ENCODE measurements at places on chromosomes 11 and 22. TPM values are rescaled to one million over a fixed set of nuclear protein-coding genes. Genes with fewer than 3 reads are reported as not detected.

UBASH3B gene
- 17.2 TPM for total RNA-seq

CREB3L1 gene
- total RNA-seq, result 4.5 TPM

EEF1G gene
- 1,316 TPM for total RNA-seq

SEC14L6 gene
- total RNA-seq, result 2.1 TPM

MMP8 gene
- total RNA-seq, result not detected

TEX54 gene
- not detected for total RNA-seq

FOSL1 gene
- 10.1 TPM for total RNA-seq

CCDC89 gene
- not detected for total RNA-seq

DNA sequence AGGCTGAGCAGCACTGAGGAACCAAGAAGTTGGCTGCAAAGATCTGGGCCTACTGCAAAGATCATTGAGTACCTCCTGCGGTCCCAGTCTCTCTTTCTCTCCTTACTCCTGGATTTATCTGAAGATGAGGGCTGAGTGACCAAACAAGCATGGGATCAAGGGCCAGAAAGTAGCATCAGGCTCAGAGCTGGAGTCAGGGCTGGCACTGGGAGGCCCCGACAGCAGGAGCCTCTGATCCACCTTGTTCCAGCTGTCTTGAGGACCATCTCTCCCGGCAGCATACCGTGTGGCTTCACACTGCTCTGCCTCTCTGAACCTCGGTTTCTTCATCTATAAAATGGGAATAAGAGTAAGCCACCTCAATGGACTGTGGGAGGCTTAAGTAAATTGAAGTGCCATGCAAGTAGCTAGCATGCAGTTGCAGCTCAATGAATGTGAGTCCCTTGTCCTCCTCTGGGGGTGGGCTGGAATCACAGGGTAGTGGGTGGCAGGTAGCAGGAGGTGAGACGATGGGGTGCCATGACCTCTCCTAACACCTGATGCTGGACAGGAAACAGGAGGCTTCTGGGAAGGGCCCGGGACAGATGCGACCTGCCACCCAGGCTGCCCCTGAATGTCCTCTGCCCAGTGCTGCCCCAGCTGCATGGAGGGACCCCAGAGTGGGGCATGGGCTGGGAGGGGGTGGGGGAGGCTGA is 52.5 kb upstream of the PRDM11 start:
- no peak overlapping the region for H3K27ac ChIP-seq
- no peak for DNase-seq
- no peaks in the 10 kb centered on the region for H3K27me3 ChIP-seq

DNA sequence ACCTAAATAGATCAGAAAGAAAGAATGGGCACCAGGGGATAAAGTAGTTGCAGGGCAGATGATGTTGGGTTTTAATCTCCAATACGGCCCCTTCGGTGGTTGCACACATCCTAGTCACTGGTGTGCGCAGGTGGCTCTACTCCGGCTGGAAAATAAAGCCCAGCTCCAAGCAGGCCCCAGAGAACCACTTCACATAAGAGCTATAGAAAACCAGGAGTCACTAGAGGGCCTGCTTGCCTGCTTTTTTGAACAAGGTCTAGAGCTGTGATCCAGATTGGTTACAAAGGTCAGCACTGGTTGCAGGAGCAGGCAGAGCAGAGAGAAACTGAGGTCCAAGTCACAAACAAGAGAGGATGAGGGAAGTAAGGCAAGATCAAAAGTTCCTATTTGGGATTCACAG is 41.5 kb upstream of the MS4A8 start:
- no peak overlapping the region for H3K27ac ChIP-seq
- H3K36me3 ChIP-seq, result no peaks in the 10 kb centered on the region
- H3K4me1 ChIP-seq, result no peaks in the 10 kb centered on the region

DNA sequence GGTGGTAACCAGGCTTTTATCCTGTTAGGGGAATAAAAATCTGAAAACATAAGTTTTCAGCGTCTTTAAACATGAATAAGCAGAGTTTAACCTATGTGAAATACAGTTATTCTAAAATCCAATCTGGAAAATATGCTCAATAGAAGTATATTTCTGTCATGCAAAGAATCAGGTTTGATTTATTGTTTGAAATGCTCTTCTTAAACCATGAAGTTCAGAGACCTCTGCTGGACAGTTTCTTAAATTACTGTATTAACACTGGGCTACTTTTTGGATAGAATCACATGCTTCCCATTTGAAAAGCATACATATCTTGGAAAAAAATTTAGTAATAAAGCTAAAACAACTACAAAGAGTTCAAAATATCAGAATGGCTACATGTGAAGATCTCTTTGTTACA is 25.4 kb downstream of the APIP start:
- no peaks in the 10 kb centered on the region for H3K36me3 ChIP-seq
- DNase-seq, result peak; percentile 53
- H3K4me1 ChIP-seq, result no peaks in the 10 kb centered on the region

DNA sequence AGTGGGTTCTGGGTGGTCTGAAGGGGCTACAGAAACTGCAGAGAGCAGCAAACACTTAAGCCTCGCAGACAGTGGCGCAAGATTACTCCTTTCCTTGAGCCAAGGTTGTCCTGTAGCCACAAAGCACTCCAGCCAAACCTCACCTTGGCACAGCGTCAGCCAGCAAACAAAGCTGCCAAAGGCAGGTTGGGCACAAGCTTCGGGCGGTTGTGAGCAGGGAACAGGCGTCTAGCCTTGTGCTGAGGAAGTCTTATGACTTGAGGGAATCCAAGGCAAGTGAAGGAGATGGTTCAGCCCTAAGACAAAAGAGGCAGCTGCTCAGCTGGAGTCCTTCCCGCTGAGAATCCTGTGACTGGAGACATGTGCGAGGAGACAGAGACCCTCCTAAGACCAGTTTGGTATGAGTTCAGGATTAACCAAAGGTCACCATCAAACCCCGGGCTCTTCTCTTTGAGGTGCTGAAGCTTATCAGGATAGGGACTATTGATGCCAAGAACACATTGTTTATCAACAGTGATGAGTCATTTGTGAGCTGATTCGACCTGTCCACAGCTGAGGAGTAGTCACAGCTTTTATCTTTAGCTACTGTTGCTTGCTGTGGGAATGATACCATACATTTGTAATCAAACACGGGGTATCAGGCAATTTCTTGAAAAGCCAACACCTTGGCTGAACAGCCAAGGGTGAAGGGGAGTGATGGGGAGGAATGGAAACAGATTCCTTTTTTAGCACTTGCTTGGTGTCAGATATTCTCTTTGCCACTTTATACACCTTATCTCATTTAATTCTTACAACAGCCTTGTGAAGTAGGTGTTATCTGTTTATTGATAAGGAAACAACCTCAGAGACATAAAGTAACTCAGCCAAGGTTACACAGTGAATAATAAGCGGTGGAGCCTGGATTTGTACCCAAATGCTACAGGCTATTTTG is 4.6 kb downstream of the ADM start:
- no peak overlapping the region for H3K4me3 ChIP-seq
- DNase-seq, result peak; percentile 32
- H3K27ac ChIP-seq, result no peak overlapping the region
- H3K4me1 ChIP-seq, result peaks cover 21% of the 10 kb centered on the region
- peaks cover 40% of the 10 kb centered on the region for H3K27me3 ChIP-seq
- H3K36me3 ChIP-seq, result no peaks in the 10 kb centered on the region

DNA sequence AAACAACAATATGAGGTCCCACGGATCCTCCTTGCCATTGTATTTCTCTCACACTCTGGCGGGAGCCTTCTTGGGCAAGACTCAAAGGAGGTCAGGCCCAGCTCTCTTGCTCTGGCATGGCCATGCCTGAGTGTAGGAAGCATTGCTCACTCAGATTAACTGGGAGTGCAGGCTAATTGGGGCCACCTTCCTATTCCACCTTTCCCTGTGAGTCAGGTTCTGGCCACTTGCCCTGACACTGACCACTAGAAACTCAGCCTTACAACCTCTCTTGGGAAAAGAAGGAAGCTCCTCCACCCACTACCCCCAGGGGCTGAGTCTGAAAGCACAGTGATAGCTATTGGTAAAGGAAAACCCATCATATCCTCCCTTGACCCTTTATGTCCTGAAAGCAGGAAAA is 121.8 kb upstream of the NTM start:
- no peaks in the 10 kb centered on the region for H3K27me3 ChIP-seq
- no peak for DNase-seq
- H3K36me3 ChIP-seq, result no peaks in the 10 kb centered on the region
- H3K27ac ChIP-seq, result no peak overlapping the region

- H3K27me3 ChIP-seq, result no peaks in the 10 kb centered on the region
- H3K27ac ChIP-seq, result no peak overlapping the region
- DNase-seq, result no peak
- H3K4me3 ChIP-seq, result no peak overlapping the region
- no peaks in the 10 kb centered on the region for H3K4me1 ChIP-seq
- H3K36me3 ChIP-seq, result no peaks in the 10 kb centered on the region
Observed at GRCh38 chr11:107041088-107041444, 22.8 kb upstream of the GUCY1A2 start.

- H3K36me3 ChIP-seq, result no peaks in the 10 kb centered on the region
- peak overlapping the region; percentile 70 for H3K27ac ChIP-seq
- H3K27me3 ChIP-seq, result no peaks in the 10 kb centered on the region
- peak; percentile 76 for DNase-seq
- H3K4me3 ChIP-seq, result no peak overlapping the region
Observed at GRCh38 chr22:17754233-17754925, 19.9 kb downstream of the BID start.

GRCh38 chr11:75233754-75234172 is 6.8 kb upstream of the TPBGL start:
- DNase-seq, result peak; percentile 93
- H3K36me3 ChIP-seq, result no peaks in the 10 kb centered on the region
- no peak overlapping the region for H3K27ac ChIP-seq
- peaks cover under 1% of the 10 kb centered on the region for H3K27me3 ChIP-seq
- H3K4me1 ChIP-seq, result peaks cover 5% of the 10 kb centered on the region

DNA sequence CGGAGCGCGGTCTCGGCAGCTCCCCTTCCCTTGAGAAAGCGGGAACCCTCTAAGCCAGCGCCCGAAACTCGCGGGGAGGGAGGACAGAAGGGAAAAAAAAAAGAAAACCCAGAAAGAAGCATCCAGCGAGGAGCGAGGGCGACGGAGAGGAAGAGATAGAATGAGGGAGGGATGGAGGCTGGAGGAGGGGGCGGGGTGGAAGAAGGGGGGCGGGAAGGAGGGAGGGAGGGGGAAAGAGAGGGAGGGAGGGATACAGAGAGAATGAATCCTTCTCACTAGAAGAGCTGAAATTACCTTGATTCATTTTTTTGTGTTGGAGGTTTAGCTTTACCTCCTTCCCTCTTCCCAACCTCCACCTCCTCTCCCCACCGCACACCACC is 19.3 kb upstream of the BDNF start:
- peak; percentile 62 for DNase-seq
- H3K36me3 ChIP-seq, result no peaks in the 10 kb centered on the region
- peaks cover 30% of the 10 kb centered on the region for H3K4me1 ChIP-seq
- peak overlapping the region; percentile 82 for H3K4me3 ChIP-seq

GRCh38 chr11:67117176-67117575 is 1.9 kb upstream of the KDM2A start:
- H3K27me3 ChIP-seq, result peaks cover 10% of the 10 kb centered on the region
- 0 out of 2 replicates have a peak, but pooled peaks cover 2% of the 10 kb centered on the region for H3K36me3 ChIP-seq
- no peak for DNase-seq
- H3K27ac ChIP-seq, result no peak overlapping the region
- H3K4me3 ChIP-seq, result peak overlapping the region; percentile 53
- peaks cover 24% of the 10 kb centered on the region for H3K4me1 ChIP-seq

DNA sequence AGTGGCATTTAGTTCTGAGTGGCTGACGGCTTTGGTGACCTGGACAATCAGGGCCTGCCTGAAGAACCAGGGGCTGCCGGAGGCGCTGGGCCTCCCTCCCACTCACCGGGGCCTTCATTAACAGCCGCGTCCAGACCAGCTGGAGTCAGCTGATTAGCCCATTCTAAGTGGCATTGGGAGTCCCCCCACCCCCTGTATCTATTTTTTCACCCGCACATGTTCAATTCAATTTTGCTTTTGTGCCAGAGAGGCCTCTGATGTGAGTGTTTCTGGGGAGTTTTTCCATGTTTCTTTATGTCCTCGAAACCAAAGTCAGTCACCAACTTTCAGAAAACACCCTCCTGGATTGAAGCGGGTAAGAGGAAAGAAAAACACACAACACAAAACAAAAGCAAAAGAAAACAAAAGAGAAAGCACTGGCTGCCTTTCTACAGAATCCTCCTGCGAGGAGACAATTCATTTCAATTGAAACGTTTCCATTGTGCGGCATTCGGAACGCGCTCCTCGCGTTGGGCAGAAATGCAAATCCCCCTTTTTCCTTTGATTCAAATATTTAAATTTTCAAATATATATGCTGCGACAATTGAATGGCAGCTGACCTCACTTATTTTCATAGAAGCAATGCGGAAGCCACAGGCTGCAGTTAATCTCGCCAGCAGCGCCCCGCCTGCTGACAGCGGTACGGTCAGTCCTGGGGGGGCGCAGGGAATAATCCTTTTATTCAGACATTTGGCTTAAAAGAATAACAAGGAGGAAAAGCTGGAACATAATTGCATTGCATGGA is 17.7 kb downstream of the CDKN1C start:
- peaks cover 42% of the 10 kb centered on the region for H3K4me1 ChIP-seq
- no peak for DNase-seq
- H3K27ac ChIP-seq, result no peak overlapping the region
- H3K36me3 ChIP-seq, result no peaks in the 10 kb centered on the region
- H3K4me3 ChIP-seq, result peak overlapping the region; percentile 44
- H3K27me3 ChIP-seq, result peaks cover 91% of the 10 kb centered on the region

- no peak overlapping the region for H3K4me3 ChIP-seq
- no peak overlapping the region for H3K27ac ChIP-seq
- H3K27me3 ChIP-seq, result no peaks in the 10 kb centered on the region
- peaks cover 14% of the 10 kb centered on the region for H3K4me1 ChIP-seq
Observed at GRCh38 chr22:30810105-30810504, 115.4 kb downstream of the OSBP2 start.

GRCh38 chr22:19174106-19175025 is 4.2 kb downstream of the SLC25A1 start:
- peak overlapping the region; percentile 28 for H3K4me3 ChIP-seq
- peak overlapping the region; percentile 88 for H3K27ac ChIP-seq
- DNase-seq, result peak; percentile 84
- peaks cover 40% of the 10 kb centered on the region for H3K4me1 ChIP-seq
- H3K36me3 ChIP-seq, result no peaks in the 10 kb centered on the region

- DNase-seq, result peak; percentile 75
- no peak overlapping the region for H3K27ac ChIP-seq
- no peaks in the 10 kb centered on the region for H3K36me3 ChIP-seq
- H3K4me1 ChIP-seq, result peaks cover 18% of the 10 kb centered on the region
- peak overlapping the region; percentile 69 for H3K4me3 ChIP-seq
Observed at GRCh38 chr11:17352950-17353820, 1.6 kb downstream of the NCR3LG1 start.

DNA sequence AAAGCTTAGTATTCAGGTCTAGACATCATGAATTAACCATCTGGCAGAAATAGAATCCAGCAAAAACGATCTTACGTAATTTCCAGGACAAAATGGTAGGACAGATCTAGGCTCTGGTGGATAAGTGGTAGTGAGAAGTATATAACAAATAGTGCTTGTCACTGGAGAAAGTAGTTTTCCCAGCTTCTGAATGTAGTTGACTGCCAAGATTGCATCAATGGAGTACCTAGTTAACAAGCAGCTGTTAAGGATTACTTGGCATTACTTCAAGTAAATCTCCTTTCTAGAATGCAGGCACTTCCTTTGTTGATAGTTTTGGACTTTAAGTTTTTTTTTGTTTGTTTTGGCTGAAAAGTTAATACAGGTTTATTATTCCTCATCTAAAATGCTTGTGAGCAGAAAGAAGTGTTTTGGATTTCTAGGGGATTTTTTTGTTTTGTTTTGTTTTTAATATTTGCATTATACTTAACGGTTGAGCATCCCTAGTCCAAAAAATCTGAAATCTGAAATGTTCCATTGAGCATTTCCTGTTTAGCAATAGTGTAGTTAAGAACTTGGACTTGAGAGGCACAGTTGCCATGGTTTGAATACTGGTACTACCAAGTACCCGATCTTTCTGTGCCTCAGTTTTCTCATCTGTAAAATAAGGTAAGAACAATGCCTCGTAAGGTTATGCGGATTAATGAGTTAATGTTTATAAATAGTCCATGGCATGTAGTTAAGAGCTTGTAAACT is 20.3 kb downstream of the FAM118B start:
- no peaks in the 10 kb centered on the region for H3K4me1 ChIP-seq
- no peak overlapping the region for H3K27ac ChIP-seq
- no peaks in the 10 kb centered on the region for H3K27me3 ChIP-seq
- no peak for DNase-seq
- H3K4me3 ChIP-seq, result no peak overlapping the region
- no peaks in the 10 kb centered on the region for H3K36me3 ChIP-seq
